NCI-H1048 (cell line): ENCODE measurements at places on chromosomes 3 and 15.

DNA sequence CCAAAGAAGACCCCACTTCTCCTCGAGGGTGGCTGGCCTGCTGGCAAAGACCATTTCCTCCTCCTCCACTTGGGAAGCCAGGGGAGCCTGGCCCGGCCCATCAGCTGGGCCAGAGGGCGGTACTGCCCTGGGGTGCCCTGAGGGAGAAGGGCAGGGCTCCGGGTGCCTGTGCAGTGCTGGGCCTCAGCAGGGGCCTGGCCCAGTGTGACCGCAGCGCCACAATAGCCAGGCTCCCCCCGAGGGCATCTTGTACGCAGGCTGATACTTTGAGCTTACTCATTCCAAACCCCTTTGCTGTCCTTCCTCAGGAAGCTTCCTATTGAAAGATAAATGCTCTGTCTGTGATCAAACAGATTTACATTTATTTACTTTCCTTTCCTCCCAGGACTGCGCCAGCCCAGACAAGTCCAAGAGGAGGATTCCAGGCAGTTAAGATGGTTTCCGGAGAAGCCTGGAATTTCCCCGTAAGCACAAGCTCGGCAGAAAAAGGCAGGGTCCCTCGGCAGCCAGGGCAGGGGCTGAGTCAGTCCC is 240.1 kb downstream of the XXYLT1 start:
- DNase-seq: no peak

GRCh38 chr3:14019459-14019858 is 105.2 kb downstream of the CHCHD4 start:
- no peak for DNase-seq

DNA sequence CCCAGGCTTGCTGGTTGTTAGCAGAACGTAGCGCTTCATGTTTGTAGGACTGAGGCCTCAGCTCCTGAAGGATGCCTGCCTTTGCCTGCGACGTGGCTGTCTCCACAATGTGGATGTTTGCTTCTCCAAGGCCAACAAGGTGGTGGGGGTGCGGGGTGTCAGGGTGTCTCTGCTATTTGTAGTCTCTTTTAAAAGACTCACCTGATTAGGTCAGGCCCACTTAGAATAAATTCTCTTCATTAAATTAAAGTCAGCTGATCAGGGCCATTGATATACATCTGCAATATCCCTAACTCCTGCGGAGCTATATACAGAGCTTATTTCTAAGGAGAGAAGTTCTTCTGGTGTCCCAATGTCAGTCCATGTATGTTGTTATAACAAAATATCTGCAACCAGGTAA is 44.8 kb downstream of the PTPRG start:
- no peak for DNase-seq

DNA sequence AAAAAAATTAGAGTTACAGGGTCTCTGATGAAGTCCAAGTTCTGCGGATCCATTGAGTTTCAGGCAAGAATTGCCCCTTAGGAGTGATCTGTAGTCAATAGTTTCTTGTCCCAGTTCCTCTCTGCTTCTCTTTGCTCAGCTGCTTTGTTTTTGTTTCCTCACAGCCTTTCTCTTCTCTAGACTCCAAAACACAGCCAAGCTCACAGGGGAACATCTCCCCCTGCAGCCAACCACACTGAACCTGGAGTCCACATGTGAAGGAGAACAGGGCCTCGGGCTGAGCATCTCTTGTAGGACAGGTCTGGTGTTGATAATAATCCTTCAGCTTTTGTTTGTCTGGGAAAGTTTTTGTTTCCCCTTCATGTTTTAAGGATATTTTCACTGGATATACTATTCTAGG is 202.6 kb upstream of the ATP10A start:
- DNase-seq: no peak

DNA sequence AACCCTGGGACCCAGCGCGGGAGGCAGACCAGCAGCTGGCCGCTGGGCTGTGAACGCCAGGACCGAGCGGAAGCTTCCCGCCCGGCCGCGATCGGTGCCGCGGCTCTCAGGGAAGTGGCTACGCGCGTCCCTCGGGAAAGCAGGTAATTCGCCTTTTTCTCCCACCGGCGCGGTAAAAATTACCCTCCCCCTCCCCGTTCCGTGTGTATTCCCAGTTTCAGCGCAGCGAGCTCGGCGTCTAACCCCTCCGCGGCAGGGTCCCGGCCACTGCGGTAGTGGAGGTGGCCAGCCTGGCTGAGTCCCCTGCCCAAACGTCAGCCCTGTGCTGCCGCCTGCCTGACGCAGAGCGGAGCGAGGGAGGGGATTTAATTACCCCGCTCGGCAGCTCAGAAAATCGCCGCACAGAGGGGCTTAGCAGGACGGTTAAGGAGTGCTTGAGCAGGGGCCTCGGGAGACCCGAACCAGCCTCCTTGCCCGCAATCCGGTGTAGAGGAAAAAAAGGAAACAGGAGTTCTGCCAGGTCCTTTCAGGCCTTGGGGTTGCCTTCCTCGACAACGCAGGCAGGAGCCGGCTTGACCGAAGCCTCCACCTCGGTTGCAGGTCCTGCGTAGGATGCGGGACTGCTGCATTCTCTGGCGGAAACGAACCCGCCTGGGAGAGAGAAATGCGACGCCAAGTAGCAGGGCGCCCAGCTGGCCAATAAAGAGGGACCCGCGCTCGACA is 2.9 kb downstream of the GATA2 start:
- DNase-seq: no peak

DNA sequence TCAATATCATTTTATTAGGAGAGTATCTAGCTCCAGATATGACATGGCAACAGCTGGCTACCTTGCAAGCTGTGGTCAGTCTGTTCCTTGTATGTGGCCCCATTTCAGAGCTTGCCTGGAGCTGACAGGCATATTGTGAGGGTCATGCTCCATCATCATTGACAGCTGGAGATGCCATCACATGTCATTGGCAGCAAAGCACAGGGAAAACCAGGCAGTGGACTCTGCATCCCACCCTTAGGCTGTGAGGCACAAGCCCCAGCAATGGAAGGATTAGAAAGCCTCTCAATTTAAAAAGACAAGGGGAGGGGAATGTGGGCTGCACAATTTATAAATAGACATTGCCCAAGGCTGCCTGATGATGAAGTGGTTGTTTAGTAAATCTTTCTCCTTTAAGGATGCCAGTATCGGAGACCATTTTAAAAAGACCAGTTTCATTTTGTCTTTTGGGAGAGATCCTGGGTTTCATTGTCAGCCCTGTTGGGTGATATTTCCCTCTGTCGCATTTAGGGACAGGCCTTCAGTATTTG is 27.9 kb downstream of the LNP1 start:
- no peak for DNase-seq

- DNase-seq: no peak
These were observed 300.4 kb downstream of the RBMS3 start for GRCh38 chr3:29581311-29581710.

- DNase-seq: no peak
These were observed 382.9 kb downstream of the OTOL1 start for GRCh38 chr3:161879470-161879869.

DNA sequence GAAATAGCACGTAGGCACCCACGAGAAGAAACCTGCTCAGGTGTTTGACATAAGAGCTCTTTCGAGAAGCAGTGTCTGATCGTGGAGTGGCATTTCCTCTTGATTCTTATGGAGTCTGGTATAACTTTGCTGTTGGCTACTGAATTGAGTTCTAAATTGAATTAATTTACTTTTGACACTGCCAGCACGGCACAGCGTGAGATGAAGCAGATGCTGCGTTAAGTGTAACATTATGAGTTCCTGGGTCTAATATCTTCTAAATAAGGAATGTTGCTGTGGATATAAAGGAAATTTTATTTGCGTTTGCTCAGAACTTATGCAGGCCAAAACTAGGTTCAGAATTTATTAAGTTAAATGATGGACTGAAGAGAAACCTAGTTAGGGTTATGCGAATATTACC is 919.9 kb downstream of the TUSC7 start:
- DNase-seq: no peak

DNA sequence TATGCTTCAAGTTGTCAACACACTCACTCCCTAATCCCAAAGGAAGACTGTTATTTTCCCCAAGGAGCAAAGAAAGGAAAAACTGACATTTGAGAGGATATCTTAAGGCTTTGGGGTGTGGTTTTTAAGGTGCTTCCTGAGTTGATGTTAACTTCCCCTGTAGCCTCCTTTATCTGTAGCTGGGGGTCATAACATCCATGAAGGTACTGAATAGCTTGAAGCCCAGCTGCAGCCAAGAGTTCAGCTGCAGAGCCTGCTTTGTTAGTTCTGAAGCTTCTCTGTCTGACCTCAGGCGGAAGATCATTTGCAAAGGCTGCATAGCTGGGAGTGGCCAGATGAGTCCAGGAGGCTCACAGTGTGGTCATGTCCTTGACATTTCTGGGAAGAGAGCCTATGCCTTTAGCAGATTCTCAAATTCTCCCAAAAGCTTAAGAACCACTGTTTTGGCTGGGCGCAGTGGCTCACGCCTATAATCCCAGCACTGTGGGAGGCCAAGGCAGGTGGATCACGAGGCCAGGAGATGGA is 165.4 kb downstream of the SV2B start:
- no peak for DNase-seq

DNA sequence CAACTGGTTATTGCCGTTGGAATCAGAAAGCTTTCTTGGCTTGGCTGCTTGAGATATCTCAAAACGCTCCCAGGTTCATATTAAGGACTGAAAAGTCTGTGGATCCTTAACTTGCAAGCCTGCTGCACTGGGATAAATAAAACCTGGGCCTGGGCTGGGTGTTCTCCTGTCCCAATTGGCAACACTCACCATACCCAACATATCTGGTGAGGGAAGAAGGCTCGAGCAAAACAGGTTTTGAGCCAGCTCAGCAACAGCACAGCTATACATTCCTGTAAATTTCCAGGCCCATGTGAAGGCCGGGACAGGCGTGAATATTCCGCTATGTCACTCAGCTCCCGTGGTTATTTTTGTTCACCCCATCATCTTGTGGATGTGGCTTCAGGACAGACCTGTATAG is 169.0 kb upstream of the BCL6 start:
- DNase-seq: no peak

- DNase-seq: no peak
These were observed 44.8 kb upstream of the KCNH8 start for GRCh38 chr3:19103510-19103909.

DNA sequence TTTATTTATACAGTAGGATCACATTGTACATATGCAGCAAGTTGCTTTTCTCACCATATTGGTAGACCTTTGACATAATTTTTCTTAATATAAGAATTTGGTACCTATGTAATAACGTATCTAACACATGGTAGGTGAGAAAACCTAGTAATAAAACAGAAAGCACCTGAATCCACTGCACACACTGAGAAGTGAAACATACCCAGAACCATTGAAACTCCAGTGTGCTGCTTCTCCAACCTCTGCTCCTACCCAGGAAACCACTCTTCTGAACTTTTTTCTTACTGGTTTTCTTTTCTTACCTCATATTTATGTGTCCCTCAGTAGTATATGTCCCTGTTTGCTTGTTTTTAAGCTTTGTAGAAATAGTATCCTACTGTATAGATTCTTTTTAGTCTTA is 293.0 kb downstream of the UBE2E2 start:
- DNase-seq: no peak

DNA sequence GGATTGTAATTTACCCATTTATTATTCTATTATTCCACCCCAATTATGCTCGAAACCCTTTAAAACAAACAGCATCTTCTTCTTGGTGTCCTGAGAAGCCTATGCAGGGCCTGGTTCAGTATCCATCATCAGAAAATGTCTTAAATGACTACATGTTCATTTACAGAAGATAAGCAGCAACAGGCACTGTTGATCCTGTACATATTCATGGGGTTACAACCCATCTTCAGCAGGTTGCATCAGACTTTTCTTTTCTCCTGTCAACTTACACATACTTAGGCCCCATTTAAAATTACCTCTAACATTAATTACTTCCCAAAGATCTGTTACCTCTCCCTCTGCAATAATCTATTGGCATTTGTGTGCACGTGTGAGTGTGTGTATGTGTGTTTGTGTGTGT is 18.9 kb downstream of the TUSC7 start:
- DNase-seq: no peak
